Activated CD4-positive, alpha-beta T cell treated with anti-CD3 and anti-CD28 coated beads, Interleukin-10, Interleukin-2, amounts not matched to agents 100 ng/mL and 50 ng/mL, durations not matched to agents 16 hours and 8 hours (primary cell): ENCODE measurements at places on chromosomes 3 and 15.

GRCh38 chr15:56934269-56934668, 15.8 kb downstream of the TCF12 start:
- no peak for DNase-seq

- DNase-seq, result no peak
These were observed at the start of gene BHLHE40 for GRCh38 chr3:4979428-4980228. TSS of gene BHLHE40 (plus strand) at chr3:4979437. CDS start at chr3:4979719, 282 bp downstream.

DNA sequence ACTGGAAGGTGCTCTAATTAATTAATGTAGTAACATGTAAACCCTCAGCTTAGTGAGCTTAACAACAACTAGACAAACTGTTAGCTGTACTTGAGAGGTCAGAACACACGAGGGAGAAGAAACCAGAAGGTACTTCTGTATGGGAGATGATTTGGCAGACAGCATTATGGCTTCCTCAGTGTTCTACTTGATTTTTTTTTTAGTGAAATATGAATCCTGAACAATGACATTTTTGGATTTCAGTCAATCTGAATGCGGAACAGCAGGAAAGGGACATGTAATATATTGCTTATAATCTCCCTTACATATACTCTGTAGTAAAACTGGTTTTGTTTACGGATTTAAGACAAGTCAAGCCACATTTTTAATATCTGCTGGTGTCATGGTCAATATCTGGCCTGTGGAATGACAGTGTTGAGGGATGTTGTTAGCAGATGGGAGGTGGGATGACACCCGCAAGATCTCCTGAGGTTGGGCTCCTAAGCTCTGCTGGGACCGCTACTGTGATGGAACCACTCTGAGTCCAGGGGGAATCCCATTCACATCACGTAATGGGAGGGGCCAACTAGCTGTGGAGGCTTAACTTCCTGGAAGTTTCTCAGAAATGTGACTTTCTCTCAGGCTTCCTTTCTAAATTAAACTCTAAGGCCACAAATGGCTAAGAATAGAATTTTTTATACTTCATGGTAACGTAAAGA, 18.7 kb downstream of the TNFAIP8L3 start:
- peak; percentile 58 for DNase-seq

DNA sequence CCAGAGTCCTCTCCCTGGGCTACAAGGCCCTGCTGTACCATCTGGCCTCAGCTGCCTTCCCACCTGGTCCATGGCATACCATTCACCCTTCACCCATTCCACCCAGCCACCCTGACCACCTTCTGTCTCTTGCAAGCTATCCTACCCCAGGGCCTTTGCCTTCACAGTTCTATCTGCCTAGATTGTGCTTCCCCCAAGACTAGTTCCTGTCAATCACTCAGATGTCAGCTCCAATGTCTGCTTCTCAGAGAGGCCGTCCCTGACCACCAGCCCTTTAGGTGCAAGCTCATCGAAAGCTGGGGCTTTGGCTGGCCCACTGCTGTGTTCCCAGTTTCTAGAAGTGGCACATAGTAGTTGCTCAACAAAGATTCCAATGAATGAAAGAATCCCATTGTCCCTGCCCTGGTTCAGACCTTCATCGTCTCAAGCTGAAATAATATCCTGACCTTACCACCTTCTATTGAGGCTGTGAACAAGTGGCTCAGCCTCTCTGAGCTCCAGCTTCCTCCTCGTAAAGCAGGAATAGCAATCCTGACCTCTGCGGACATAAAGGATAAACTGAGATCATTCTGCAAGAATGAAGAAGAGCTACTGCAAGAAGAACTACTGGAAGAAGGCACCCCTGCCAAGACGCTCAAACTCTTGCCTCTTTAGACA, 15.8 kb downstream of the EFCAB12 start:
- no peak for DNase-seq

DNA sequence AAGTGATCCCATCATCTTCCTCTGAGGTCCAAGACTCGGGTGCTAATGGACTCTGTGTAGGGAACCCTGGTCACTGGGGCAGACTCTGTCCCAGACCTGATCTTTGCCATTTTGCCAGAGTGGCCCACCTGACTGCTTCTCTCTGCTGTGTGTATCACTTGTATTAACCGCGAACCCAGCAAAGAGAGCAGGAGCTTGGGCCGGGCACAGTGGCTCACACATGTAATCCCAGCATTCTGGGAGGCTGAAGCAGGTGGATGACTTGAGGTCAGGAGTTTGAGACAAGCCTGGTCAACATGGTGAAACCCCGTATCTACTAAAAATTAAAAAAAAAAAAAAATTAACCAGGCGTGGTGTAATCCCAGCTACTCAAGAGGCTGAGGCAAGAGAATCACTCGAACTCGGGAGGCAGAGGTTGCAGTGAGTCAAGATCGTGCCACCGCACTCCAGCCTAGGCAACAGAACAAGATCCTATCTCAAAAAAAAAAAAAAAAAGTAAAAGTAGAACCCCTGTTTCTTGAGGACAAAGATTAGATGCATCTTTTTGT, 32.9 kb upstream of the CYP11A1 start:
- peak; percentile 67 for DNase-seq

DNA sequence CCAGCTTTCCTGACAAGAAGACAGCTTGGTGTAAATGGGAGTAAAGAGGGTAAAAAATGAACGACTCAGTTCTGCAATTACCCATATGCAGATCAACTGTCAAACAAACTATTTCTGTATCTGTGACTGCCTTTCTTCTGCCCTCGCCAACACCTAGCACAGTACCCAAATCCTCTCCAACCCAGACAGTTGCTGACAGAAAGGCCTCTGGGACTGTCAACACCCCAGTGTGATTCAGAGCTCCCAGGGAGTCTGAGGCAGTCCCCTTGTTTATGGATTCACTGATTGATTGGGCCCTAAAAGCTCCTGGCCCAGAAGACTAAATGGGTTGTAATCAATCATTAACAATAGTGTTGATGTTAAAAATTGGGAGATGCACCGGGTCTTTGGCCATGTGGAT, 20.2 kb downstream of the IL17RD start:
- DNase-seq, result no peak

DNA sequence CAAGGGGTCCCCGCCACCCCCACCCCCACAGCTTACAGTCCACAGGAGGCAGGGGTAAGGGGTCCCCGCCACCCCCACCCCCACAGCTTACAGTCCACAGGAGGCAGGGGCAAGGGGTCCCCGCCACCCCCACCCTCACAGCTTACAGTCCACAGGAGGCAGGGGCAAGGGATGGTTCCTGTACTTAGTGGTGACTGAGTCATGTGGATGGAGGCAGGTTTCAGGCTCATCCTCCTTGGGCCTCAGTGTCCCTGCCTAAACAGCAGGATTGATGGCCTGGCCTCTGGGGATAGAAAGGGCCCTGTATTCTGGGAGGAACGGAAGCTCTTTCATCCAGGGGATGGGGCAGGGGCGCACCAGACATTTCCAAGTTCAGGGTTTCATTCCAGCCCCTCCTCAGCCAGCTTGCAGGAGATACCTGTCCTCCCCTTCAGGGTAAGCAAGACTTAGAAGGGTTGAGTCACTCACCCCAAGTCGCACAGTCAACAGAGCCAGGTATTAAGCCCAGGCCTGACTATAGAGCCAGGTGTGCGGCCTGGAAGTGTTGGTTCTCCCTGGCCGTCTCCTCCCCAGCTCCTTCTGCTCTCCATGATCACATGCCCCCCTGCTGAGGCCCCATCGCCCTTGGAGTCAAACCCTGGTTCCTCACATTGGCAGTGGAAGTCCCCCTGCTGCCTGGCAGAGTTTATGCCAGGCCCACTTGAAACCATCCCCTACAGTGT, 12.5 kb downstream of the CSK start:
- no peak for DNase-seq

GRCh38 chr15:88479169-88479568, 11.7 kb downstream of the MRPS11 start:
- no peak for DNase-seq

- no peak for DNase-seq
These were observed 58.6 kb upstream of the SLC6A1 start for GRCh38 chr3:10933805-10934481.

GRCh38 chr3:134485075-134485717, 589 bp downstream of the ANAPC13 start:
- DNase-seq, result peak; percentile 30

DNA sequence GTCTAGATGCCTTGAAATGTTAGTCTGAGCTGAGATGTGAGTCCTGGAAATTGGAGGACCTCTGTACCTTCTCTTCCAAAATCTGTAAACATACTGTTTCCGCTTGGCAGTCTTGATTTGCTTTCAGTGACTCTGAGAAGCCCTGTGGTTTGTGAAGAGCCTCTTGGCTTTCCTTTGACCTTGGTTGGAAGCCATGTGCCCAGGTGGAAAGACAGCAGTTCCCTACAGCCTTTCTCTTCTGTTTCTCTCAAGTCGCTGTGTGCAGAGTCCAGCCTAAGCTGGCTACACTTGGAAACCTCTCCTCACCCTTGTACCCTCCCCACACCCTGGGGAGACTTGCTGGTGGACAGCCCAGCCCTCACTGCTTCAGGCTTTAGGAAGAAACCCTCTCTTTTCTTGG, 129.8 kb upstream of the CTDSPL start:
- DNase-seq, result no peak

- no peak for DNase-seq
These were observed 13.6 kb downstream of the TBC1D23 start for GRCh38 chr3:100274361-100274760.

GRCh38 chr3:11690863-11691766, 47.4 kb upstream of the VGLL4 start:
- no peak for DNase-seq

GRCh38 chr3:56754741-56755417, 46.9 kb downstream of the ARHGEF3 start:
- no peak for DNase-seq

- DNase-seq, result no peak
These were observed 71.9 kb downstream of the UQCC5 start for GRCh38 chr3:52608337-52608736.

GRCh38 chr3:157103280-157103679, 56.7 kb downstream of the CCNL1 start:
- peak; percentile 86 for DNase-seq

- peak; percentile 13 for DNase-seq
These were observed 2.3 kb downstream of the RBM5 start for GRCh38 chr3:50090984-50091383.

DNA sequence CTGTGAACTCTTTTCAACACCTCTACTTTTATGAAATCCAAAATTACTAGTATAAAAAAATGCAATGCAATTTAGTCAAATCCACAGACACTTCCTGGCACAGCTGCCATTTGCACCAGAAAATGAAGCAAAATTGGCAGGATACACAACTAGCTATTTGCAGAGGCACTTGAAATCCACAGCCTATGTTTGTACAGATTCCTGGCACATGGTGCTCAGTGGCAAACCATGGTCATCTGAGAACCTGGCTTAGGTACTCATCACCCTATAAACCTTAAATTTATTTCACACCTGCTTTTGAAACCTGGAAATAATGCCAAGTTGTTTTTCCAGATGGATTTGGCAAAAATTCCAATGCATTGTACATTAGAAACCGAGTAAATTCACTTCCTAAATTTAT, 20.2 kb upstream of the PPM1L start:
- no peak for DNase-seq
